ENCODE measurements at places on chromosomes 11 and 22.

GRCh38 chr11:10150800-10151199, 143.2 kb downstream of the SBF2 start:
- DNase-seq = no peak

GRCh38 chr11:108958368-108959104, 293.7 kb downstream of the DDX10 start:
- DNase-seq = no peak

DNA sequence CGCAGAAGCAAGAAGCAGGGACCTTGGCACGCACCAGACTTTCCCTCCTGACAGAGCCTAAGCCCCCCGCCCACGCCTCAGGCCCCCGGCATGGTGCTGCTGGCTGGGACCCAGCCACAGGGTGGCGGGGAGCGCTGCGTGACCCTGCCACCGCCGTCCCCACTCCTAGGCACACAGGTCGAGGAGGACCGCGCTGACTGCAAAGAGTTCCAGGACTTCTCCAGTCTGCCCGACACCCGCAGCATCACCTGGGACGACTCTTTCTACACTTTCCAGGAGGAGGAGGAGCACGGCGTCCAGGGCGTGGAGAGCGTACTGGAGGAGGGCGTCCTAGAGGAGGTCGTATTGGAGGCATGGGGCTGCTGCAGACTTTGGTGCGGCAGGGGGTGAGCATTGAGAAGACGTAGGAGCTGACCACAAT, 103.7 kb downstream of the TRIM51G start:
- no peak for DNase-seq

DNA sequence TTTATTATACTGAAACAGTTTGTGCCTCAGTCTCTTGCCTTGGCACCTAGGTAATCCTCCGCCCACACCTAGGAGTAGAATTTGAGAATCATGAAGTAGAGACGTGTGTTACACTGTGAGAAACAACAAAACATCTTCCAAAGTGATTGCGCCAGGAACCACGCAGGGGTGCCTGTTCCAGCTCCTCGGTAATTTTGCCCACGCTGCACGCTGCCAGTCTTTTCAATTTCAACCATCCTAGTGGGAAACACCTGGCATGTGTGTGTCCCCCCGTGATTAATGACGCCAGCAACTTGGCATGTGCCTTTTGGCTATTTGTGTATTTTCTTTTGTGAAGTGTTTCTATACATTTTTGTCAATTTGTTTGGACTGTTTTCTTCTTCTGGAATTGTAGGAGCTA, 919.1 kb downstream of the BRD1 start:
- no peak for DNase-seq

GRCh38 chr11:124753624-124754023, 1.6 kb upstream of the VSIG2 start:
- no peak for DNase-seq

DNA sequence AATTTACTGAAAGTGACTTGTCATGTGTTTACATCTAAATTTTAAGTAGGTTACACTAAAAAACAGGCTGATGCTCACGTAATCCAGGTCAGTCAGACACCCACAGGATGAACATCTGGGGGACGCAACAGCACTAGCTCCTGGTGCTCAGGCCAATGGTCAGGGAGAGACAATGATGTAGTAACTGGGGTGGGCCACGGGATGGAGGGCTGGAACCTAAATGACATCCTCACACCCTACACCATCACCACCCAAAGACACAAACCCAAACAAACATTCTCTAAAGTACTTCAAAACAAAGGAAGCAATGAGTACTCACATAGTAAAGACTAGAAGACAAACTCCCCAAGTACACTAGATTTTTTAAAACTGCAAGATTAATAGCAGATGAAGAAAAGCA, 53.5 kb upstream of the SLC25A1 start:
- DNase-seq = no peak

DNA sequence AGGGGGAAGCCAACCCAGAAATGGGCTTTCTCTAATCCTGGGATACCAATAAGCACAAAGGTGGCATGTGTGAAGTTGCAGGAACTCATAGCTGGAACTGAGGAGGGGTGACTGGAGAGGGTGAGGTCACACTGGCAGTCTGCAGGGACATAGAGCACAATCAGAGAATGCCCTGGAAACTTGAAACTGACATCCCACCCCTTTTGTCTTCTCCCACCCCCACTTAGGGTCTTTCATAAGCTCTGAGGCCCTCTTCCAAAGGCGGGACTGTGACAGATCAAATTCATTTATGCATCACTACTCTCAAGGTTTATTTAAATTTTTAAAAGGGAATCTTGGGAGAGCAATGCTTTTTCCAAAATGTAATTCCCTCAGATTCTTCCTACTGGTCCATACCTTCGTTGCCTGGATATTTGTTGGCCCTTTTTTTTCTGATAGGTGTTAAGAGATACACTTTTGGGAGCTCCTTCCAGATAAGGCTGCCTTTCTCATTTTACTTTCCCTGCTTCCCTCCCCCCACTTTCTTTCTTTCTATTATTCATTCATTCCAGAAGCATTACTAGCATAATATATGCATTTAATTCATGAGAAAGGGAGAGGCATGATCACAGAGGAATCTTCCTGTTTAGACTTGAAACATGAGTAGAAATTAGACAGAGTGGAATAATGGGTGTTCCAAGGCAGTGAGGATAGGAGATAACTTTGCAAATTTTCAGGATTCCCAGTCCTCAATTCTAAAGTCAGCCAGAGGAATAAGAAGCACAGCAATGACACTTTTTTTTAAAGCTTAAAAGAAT, 14.8 kb downstream of the OR51E2 start:
- no peak for DNase-seq

- DNase-seq = peak; percentile 5
Measured at GRCh38 chr11:94511932-94512781, at the start of gene C11orf97. Gene C11orf97 (plus strand): TSS chr11:94512461. CDS start chr11:94512529, 68 bp downstream.
